HL-60 (cell line): ENCODE measurements at places on chromosomes 3 and 15.

GRCh38 chr15:80695099-80695910 lies at the start of gene ABHD17C:
Gene ABHD17C (plus strand): TSS chr15:80695310. CDS start chr15:80695430, 120 bp downstream.
- peak; percentile 26 for DNase-seq

DNA sequence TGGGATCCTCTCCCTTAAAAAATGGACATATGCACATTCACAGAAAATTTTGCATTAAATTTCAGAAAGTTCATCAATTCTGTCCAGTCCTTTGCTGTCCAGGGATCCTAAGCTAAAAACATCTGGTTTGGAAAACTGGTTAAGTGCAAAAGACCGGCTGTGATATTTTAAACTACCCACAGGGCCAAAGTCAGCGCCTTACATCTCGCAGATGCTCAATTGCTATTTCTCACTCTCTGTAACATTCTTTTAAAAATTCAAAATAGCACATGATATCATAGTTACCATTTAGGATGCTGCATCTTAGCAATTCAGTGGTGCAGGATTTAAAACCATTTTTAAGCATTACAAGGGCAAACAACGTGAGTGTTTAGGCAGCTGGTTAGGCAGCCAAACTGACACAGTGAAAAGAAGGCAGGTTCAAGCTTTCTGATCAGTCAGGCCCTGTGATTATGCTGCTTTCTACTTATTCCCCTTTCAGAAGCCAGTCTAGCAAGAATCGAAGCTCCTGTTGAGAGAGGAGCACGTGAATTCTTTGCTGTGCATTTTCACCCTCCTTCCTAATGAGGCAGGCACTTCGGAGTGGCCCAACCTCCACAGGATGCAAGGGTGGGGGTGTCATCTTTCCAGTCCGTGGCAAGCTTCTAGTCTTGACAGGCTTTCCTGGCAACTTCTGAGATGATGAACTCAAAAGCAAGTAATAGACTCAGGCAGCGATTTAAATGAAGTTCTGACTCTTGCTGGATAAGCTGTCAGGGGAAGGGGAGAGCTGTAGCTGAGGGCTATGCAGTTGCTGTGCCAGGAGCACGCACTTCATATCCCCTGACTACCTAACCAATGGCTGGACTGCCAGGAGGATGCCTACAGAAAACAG lies 8.8 kb downstream of the PRICKLE2 start:
- DNase-seq: no peak

DNA sequence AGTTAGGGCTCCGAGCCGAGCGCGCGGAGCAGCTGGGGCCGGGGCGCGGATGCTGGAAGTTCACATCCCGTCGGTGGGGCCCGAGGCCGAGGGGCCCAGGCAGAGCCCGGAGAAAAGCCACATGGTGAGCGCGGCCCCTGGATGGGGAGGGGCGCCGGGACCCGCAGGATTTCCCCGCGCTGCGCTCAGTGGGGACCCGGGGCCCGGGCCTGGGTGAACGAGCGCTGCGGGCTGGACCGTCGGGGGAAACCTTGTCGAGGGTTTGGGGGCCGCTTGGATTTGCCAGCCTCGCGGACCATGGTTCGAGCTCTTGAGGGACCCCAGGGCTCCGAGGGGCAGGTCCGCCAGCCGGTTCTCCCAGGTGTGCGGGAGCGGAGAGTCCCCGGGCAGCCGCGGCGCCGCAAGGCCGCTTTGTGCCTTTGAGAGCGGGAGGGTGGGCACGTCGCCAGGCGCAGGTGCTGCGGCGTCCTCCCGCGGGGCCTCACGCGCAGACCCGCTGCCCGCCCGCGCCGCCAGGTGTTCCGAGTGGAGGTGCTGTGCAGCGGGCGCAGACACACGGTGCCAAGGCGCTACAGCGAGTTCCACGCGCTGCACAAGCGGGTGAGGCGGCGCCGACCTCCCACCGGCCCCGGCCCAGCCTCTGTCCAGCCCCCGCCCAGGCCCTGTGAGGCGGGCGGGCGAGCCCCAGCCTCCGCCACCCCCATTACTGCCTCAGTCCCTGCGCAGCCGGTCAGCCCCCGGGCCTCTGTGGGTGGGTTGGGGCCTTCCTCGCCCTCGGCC lies at the start of gene SNX22:
SNX22 (plus strand) TSS at position 5 of the 780 bp plus-strand sequence; CDS start at position 50, 45 bp downstream.
- no peak for DNase-seq

- no peak for DNase-seq
Observed at GRCh38 chr15:32134842-32135241, 104.5 kb downstream of the CHRNA7 start.

- DNase-seq: no peak
Observed at GRCh38 chr15:78605201-78605600, 15.6 kb downstream of the CHRNA3 start.

- DNase-seq: no peak
Observed at GRCh38 chr3:52714335-52715302, 8.7 kb downstream of the SPCS1 start.

- DNase-seq: no peak
Observed at GRCh38 chr3:359672-360071, 163.1 kb downstream of the CHL1 start.

- DNase-seq: no peak
Observed at GRCh38 chr3:42159706-42160472, 68.7 kb downstream of the TRAK1 start.

GRCh38 chr3:190809351-190809750 lies 53.1 kb downstream of the GMNC start:
- DNase-seq: no peak

GRCh38 chr15:43440721-43441281 lies 52.2 kb downstream of the TP53BP1 start:
- DNase-seq: peak; percentile 79

DNA sequence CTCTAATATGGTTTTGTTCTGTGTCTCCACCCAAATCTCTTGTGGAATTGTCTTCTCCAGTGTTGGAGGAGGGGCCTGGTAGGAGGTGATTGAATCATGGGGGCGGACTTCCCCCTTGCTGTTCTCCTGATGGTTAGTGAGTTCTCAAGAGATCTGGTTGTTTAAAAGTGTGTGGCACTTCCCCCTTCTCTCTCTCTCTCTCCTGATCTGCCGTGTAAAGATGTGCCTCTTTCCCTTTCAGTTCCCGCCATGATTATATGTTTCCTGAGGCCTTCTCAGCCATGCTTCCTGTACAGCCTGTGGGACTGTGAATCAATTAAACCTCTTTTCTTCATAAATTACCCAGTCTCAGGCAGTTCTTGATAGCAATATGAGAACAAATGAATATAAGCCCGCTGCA lies 33.1 kb downstream of the RETNLB start:
- DNase-seq: no peak

- DNase-seq: no peak
Observed at GRCh38 chr3:69511361-69511760, 125.5 kb upstream of the FRMD4B start.

DNA sequence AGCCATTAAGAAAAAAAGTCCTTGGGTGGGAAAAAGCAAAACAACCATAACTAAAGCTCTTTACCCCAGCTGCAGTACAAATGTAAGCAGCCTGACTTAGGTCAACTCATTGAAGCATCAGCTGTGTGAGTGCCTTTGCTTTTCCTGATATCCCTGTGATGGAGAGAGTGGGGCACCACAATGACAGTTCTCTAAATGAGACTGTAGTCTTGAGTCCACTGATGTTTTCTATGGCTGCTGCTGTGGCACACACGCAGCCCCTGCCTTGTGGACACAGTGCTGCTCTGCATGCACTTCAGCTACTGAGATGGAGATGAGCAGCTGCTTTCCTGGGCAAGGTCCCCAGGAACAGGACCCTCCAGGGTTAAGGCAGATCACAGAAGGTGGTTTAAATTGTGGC lies 173.2 kb downstream of the KCNAB1 start:
- no peak for DNase-seq

GRCh38 chr3:45786801-45787495 lies 9.4 kb downstream of the SLC6A20 start:
- no peak for DNase-seq

GRCh38 chr15:75947092-75947491 lies 43.4 kb downstream of the FBXO22 start:
- DNase-seq: no peak

DNA sequence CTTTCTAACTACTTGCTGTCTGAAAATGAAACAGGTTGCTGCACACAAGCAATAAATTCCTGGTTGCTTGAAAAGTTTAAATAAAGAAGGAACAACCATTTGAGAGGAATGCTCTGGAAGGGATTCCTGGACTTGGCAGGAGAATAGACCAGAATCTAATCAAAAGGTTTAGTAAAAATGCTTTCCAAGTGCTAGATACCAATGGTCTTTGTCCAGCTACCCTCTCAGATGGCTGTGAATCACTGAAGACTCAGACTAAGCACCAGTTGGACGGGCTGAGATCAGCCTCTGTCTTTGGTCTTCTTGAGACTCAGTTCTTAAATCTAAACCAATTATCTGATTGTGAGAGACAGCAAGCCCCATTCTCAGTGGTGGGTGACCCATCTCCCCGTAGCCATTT lies 27.7 kb upstream of the LPP start:
- DNase-seq: no peak

- no peak for DNase-seq
Observed at GRCh38 chr3:37129871-37130270, 44.5 kb downstream of the LRRFIP2 start.

DNA sequence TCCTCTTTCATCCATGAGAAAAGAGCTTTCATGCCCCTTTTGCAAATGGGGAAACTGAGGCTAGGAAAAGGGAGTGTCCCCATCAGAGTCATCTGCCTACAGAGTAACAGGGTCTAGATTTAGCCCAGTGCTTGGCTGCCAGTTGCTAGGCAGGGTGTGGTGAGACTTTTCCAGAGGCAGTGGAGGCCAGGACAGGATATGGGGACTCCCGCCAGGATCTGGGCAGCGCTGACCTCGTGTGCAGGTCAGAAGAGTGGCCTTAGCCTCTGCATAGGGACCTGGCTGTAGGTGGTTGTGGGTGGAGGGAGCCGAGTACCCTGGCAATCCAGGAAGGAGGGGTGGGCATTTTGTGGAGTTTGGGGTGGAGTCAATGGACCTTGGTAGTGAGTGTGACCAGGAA lies 4.2 kb downstream of the PLXNA1 start:
- no peak for DNase-seq

DNA sequence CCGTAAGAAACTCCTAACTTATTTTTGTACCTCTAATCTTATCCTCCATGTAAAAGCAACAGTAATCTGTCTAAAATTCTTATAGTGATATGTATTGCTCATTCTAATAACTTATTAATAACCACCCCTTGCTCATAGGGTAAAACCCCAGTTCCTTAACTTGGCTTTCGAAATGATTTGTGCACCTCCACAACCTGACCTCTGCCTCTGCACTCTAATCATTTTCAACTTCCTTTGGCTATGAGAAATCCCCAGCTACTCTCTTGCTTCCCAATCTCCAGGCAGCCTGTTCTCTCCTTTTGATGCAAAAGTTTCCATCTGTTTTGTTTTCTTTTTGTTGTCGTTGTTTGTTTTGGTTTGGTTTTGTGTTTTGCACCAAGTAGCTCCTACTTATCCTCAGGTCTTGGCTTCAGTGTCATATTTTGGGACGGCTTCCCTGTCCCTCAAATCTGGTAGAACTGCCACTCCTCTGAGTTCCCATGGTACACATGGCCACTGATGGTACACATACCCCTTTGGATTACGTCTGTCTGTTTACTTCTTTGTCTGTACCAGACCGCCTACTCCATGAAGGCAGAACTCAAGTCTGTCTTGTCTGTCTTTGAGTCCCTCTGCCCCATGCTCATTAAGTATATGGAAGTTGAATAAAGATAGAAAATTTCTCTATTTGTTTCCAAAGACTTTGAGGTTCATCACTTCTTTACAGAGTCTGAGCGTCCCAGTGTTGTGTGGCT lies 105.6 kb upstream of the TGFBR2 start:
- DNase-seq: no peak

DNA sequence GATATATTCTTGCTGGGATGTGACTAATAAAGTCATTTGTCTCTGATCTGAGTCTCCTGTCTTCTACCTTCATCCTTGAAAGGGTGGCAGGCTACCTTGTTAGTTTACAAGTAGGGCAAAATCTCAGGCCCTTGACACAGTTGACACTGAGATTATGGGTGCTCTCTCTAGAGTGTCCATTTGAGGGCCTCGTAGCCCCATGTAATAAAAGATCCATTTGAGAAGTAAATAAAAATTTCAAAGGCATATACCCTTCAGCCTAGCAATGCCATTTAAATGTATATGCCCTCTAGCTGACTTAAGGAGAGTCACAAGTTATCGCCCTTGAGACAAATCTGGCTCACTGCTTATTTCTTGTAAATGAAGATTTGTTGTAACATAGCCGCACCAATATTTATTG lies 98.6 kb downstream of the TCF12 start:
- DNase-seq: peak; percentile 4

GRCh38 chr15:79168922-79169456 lies 78.4 kb upstream of the RASGRF1 start:
- DNase-seq: no peak

GRCh38 chr3:190424108-190424477 lies 25.6 kb downstream of the TMEM207 start:
- no peak for DNase-seq

DNA sequence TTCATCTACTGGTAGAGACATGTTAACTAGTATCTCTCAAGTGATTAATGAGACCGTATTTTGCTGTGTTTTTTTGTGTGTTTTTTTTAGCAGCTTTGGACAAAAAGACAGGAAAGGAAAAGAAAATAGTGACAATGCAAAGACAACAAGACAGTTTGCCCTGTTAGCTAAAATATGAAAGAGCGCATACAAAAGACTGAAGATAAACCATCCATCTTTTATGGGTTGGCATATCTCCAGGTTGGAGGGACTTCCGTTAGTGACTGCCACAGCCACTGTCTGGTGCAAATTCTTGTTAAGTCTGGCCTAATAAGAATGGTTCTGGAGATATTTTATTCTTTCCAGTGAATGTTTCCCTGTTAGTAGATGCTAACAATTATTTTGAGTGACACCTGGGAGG lies 121.9 kb downstream of the CDIN1 start:
- no peak for DNase-seq

DNA sequence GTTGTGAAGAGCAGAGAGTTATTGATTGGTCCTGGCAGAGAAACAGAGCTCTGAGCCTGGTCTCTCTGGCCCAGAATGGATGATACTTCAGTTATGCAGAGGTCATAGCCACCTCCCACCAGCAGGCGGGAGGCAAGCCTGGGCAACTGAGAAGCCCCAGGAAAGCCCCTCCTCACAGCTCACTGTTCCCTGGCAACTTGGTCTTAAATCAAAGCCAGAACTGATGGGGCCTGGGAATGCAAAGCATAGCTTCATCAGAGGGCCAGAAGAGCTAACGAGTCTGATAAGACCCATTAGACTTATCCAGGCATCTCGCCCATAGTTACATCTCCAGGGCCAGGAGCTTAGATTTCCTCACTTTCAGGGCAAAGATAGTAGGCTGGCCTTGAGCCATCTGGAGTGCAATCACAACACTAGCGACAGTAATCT lies 5.5 kb upstream of the COLQ start:
- DNase-seq: no peak

DNA sequence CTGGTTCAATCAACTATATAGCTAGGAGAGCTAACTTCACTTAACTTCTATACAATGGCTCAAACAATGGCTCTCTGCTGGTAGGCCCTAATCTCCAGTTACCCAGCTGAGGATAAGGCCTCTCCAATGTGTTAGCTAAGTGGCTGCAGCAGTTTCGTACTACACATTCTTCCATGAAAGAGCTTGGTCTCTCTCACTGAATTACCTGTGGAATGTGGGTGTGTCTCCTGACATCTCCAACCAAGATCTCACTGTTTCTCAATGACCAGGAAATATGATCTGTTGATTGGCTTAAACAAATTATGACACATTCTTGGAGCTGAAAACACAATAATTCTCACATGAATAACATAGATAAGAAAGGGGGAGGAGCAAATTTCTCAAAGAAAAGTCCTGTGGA lies 169.8 kb upstream of the ROBO1 start:
- no peak for DNase-seq

GRCh38 chr15:36883713-36884517 lies 216.4 kb downstream of the MEIS2 start:
- peak; percentile 31 for DNase-seq

- DNase-seq: no peak
Observed at GRCh38 chr3:156519758-156520162, 35.2 kb downstream of the SSR3 start.

- no peak for DNase-seq
Observed at GRCh38 chr3:154244644-154245043, 79.6 kb downstream of the DHX36 start.
